ENCODE measurements at places on chromosomes 2 and 18. TPM values are rescaled to one million over a fixed set of nuclear protein-coding genes. Genes with fewer than 3 reads are reported as not detected.

NABP1 gene
- 226 TPM for total RNA-seq

- peak; percentile 89 for DNase-seq
Observed at GRCh38 chr2:64327510-64328414, 126.2 kb upstream of the LGALSL start.

DNA sequence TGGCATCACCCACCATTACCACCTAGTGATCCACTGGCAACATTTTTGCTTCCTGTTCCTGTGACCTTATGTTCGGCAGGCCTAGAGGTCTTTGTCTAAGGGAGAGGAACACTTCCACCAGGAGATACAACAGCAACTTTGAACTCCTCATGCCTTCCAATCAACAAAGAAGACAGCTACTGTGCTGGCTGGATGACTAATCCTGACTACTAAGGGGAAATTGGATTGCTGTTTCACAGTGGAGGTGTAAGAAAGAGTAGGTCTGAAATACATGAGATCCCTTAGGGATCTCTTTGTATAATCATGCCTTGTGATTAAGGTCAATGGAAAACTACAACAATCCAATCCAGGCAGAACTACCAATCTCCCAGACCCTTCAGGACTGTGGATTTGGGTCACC, 45.2 kb downstream of the EIF2AK3 start:
- no peak for DNase-seq

GRCh38 chr2:200786826-200787225, 24.9 kb upstream of the BZW1 start:
- no peak for DNase-seq

- no peak for DNase-seq
Observed at GRCh38 chr18:23721696-23722480, 32.6 kb downstream of the LAMA3 start.

DNA sequence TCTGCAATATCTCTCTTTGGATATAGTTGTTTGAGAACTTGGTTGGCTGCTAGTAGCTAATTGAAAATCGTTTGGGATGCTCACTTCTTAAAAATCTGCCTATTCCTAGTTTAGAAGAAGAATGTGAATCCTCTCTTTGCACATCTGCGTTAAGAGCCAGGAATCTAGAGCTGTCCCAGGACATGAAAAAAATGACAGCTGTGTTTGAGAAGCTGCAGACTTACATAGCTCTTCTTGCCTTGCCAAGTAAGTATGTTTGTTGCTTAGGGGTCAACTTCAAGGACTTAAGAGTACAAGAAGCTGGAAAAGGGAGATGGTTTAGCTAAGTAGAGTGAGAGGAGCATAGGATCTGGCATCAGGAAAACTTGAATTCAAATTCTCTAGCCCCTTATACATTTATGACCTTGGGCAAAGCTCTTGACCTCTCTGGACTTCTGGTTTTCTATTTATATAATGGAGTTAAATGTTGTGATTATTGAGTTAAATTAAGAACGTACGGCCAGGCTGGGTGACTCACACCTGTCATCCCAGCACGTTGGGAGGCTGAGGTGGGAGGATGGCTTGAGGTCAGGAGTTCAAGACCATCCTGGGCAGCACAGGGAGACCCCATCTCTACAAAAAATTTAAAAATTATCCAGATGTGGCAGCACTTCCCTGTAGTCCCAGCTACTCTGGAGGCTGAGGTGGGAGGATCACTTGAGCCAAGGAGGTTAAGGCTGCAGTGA, 55.2 kb upstream of the STON1 start:
- no peak for DNase-seq

GGCX gene
- 28.7 TPM for total RNA-seq

DNA sequence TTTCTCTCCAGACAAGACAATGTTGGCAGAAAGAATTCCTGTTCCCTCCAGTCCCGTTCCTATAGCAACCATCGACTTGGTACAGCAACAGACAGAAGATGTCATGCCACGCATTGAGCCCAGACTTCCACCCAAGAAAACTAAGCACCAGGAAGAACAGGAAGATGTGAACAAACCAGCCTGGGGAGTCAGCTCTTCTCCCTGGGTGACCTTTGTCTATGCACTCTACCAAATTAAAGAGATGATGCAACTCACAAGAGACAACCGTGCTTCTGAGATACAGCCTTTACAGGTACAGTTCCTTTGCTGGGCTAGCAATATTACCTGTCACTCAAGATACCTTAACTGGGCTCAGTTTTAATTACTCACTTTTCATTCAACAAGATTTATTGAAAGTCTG, 37.1 kb downstream of the NEMP2 start:
- DNase-seq: no peak

DNA sequence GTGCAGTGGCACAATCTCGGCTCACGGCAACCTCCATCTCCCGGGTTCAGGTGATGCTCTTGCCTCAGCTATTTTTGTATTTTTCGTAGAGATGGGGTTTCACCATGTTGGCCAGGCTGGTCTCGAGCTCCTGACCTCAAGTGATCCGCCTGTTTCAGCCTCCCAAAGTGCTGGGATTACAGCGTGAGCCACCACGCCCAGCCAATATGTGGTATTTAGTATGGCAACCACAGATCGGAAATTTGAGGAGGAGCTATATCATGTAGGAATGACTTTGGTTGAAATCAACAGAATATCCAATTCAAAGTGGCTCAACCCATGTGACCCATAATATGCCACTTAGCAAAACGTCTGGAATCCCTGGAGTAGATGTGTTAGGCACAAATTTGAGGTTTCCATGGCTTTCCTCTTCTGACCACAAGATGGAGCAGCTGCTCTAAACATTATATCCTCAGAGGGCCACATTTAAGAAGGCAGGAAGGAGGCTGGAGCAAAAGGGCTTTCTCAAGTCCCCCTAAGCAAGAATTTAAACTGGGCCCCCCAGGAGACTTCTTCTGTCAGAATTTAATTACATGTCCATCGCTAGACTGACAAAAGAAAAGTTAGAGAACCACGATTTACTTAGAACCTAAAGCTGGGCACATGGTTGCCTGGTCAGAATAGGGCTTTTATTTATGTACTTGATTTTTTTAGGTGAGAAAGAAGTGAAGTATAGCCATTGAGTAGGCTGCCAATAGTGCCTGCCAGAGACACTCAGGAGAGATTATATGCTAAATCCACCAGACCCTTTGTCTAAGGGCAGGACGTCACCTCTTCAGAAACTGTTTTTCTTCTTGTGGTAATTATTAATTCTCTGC, 49.6 kb upstream of the ITSN2 start:
- DNase-seq: no peak

DNA sequence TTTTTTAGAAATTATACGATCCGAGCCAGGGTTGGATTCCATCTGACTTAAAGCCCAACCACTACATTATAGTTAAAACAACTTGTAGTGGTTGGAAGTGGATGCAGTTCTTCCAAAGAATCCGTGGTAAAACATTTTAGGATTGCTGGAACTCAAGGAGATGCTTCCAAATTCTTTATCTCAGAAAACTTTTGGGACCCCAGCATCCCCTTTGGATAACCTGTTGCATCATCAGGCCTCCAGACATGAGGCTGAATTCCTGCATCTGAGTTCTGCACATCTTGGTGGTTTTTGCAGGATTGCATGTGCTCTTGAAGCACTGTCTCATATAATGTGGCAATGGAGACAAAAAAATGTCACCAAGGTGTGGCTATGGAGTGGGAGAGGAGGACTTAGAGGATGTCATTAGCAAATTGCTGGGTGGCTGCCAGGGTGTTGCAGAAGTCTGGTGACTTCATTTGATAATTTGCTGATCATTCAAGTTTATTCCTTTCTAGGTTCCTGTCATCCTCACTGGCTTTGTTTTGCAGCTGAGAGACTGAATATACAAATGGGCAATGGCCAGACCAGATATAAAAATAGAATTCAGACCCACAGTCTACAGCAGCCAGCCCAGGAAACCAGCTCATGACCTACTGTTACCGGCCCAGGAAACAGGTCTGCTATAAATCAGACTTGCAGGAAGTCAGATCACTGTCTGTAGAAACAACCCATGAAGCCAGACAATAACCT, 207.7 kb downstream of the BCL2 start:
- no peak for DNase-seq

- no peak for DNase-seq
Observed at GRCh38 chr2:64748561-64748960, 94.8 kb upstream of the SERTAD2 start.

DNA sequence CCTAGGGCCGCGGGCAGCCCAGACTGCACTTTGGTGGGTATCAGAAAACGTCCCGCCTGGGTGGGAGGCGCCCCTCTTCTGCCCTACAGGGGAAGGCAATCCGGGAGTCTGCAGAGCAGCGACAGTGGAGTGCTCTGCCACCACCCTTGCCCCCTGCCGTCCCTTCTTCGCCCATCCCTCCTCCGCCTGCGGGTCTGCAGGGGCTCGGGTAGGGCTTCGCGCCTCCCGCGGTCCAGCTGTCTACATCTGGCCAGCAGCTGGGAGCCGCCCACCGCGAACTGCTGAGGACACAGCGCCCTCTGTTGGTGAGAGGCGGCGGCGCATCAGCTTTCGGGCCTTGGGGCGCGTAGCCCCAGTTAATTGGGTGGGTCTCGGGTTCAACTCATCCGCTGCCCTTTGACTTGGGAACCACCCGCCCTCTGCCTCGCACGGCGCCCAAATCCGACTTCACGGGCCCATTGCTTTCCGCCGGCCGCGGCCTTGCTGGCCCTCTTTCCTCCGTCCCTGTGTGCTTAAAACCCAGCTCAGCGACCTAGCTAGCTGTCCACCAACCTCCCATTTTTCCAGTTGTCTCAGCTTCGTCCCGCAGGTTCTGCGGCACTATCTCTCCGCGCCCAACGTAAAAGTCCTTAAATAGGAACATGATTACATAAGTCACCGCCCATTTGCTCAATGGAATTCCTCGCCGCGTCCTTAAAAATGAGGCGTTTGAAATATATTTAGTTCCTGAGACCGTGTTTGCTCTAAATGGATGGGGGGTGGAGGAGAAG, 17.6 kb downstream of the WNT10A start:
- DNase-seq: peak; percentile 94

DNA sequence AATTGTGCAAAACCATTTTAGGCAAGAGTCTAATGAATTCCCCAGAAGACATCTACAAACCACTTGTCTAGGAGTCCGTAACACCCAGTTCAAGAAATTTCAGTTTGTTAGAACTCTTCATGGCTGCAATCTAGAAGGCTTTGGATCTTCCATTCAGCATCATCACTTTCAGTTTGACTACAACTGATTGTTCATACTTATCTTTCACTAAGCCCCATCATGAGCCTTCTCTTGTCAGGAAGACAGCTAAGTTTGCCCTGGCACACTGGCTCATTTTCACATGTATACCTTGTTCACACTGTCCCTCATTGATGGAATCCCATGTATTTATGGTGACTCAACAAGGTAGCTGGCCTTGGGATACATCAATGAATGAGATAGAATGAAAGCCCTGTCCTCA, 898.4 kb upstream of the CELF4 start:
- no peak for DNase-seq

ALPI gene
- total RNA-seq: not detected

DNA sequence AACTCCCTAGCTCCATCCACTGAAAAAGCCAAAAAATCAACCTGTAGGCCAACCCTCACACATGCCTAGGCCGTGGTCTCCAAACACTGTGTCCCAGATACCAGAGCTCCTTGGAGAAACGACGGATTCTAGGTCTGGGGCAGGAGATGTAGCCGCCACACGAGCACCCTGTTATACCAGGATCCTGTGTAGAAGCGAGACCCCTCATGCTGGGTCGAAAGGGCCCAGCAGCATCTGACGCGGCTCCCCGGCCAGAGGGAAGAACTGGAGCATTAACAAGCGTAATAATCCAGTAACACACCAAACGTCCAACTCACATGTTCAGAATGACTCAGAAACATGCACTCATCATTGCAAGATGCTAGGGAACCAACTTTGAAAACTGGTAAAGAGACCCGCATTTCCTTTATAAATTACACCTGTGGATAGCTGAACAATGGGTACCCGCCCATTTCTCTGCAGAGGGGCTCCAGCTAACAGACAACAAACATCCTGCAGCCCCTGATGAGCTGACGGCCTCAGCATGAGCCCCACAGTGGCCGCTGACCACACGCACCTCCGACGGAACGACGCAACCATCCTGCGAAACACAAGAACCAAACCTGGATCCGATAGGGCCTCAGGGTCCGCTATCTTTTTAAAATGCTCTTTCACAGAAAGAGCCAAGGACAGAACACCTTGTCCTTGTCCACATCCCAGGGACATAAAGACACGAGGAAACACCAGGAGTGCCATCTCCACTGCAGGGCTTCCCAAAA, 14.2 kb downstream of the SLC66A2 start:
- no peak for DNase-seq

FBXO48 gene
- 1.8 TPM for total RNA-seq

DNA sequence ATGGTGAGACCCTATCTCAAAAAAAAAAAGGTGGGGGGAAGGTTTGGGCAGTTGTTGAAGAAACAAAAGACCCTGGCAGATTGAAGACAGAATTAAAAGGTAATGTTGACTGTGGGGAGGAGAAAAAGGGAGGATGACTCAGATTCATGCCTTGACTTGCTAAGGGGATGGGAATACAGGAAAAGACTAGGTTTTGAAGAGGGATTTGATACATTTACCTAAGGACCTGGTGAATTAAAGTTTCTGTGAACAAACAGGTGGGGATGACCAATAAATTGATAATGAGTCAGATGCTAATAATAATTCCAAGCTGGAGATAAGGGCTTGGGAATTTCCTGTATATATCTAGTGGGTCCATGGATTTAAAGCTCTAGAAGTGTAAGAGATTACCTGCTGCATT, 27.6 kb downstream of the TTR start:
- no peak for DNase-seq

GRCh38 chr2:120348737-120349439, 3.0 kb downstream of the INHBB start:
- no peak for DNase-seq

DSC2 gene
- 11.8 TPM for total RNA-seq

GRCh38 chr2:66186537-66186936, 248.4 kb upstream of the MEIS1 start:
- no peak for DNase-seq

GRCh38 chr2:80117401-80117800, 187.2 kb downstream of the LRRTM1 start:
- no peak for DNase-seq

DNA sequence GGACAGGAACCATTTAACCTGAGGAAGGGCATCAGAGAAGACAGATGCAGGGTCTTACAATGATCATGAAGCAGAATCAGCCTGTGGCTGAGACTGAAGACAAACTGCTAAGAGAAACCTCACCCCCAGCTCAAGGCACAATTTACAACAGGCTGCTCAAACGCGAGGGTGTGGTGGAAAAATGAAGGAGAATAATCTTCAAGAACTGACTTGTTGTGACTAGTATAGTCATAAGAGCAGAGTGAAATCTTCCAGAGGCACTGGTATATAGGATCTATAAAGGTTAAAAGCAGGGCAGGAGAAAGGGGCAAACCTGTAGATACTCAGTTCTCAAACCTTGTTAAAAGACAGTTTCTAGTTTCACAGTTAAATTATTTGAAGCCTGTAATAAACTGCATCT, 1155.8 kb upstream of the TMEFF2 start:
- DNase-seq: no peak

DNA sequence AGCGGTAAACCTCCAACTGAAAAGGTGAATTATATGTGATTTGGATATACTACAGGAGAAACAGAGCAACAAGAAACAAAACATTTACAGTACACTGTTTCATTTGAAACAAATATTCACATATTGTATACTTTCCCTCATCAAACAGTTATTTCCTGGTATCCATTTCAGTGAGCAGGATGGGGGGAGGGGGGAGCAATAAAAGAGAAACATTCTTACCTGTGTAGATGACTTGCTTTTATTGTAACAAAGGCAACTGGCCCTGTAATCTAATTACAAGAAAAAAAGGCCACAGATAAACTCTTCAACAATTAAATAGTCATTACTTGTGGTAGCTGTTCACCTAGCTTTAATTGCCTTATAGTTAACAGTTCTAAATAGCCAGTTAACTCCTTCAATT, 3.9 kb upstream of the PPP1CB start:
- no peak for DNase-seq

XDH gene
- total RNA-seq: not detected

PJVK gene
- total RNA-seq: 1.5 TPM

- no peak for DNase-seq
Observed at GRCh38 chr2:1256632-1257324, 156.5 kb upstream of the TPO start.
